ENCODE measurements at places on chromosomes 11 and 22. TPM values are rescaled to one million over a fixed set of nuclear protein-coding genes. Genes with fewer than 3 reads are reported as not detected.

Gene MMP12
- total RNA-seq: 0.17 TPM

- peaks cover 23% of the 10 kb centered on the region for H3K4me1 ChIP-seq
- H3K27me3 ChIP-seq: peaks cover 10% of the 10 kb centered on the region
- no peak overlapping the region for H3K4me3 ChIP-seq
- DNase-seq: no peak
- H3K27ac ChIP-seq: peak overlapping the region; percentile 9
Observed at GRCh38 chr11:82754410-82754809, 20.7 kb upstream of the FAM181B start.

GRCh38 chr11:6617315-6617781 is 1.9 kb downstream of the TPP1 start:
- no peak for DNase-seq
- H3K4me1 ChIP-seq: peaks cover 3% of the 10 kb centered on the region
- H3K27me3 ChIP-seq: no peaks in the 10 kb centered on the region
- peaks cover 11% of the 10 kb centered on the region for H3K36me3 ChIP-seq
- no peak overlapping the region for H3K4me3 ChIP-seq

DNA sequence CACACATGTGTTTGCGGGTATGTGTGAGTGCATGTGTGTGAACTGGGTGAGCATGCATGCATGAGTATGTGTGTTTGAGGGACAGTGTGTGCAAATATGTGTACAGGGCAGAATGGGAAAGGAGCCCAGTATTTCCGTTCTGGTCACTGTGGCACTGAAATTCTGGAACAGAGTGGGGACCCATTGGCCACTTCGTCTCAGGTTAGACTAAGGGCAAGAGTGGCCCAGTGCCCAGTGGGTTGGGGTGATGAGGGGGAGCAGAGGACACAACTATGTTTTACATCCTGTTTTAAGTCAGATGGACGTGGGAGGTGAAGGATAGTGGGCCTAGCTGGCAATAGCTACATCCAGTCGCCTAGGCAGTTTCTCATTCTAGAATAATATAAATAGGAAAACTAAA is 438.5 kb downstream of the DYNC2H1 start:
- H3K36me3 ChIP-seq: no peaks in the 10 kb centered on the region
- H3K27me3 ChIP-seq: no peaks in the 10 kb centered on the region
- DNase-seq: no peak
- H3K27ac ChIP-seq: no peak overlapping the region
- no peaks in the 10 kb centered on the region for H3K4me1 ChIP-seq
- H3K4me3 ChIP-seq: no peak overlapping the region

All from chondrocyte (in vitro differentiated cells).